NCI-H1694 treated with DMSO at 0.1 percent for 48 hours (cell line): ENCODE measurements at places on chromosomes 3 and 15.

GRCh38 chr3:111236836-111237713 is 165.5 kb downstream of the NECTIN3 start:
- DNase-seq: no peak

- no peak for DNase-seq
Measured at GRCh38 chr3:34216711-34217335, 418.4 kb downstream of the PDCD6IP start.

GRCh38 chr3:43423142-43423541 is 136.8 kb downstream of the SNRK start:
- DNase-seq: no peak

- DNase-seq: no peak
Measured at GRCh38 chr3:126129398-126129891, 45.5 kb upstream of the SLC41A3 start.

GRCh38 chr3:25300141-25300540 is 127.9 kb upstream of the RARB start:
- no peak for DNase-seq

- DNase-seq: no peak
Measured at GRCh38 chr15:66720206-66721010, 18.4 kb downstream of the SMAD6 start.

DNA sequence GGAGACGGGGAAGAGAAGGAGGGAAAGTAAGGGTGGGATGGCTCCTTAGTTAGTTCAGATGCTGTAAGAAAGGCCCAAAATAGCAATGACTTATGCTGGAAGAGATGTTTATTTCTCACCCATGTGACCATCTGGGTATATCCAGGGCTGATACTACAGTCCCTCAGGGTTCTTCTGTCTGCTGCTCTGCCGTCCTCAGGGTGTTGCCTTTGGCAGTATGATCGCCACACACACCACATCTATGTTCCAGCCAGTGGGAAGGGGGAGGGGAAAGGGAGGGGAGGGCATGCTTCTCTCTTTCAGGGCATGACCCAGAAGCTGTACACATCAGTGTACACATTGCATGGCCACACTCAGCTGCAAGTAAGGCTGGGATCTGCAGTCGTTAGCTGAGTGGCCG is 10.2 kb downstream of the CD276 start:
- DNase-seq: no peak

- DNase-seq: no peak
Measured at GRCh38 chr3:149448331-149448831, 26.1 kb upstream of the TM4SF4 start.

GRCh38 chr15:65738649-65739048 is 53.4 kb downstream of the DENND4A start:
- no peak for DNase-seq

DNA sequence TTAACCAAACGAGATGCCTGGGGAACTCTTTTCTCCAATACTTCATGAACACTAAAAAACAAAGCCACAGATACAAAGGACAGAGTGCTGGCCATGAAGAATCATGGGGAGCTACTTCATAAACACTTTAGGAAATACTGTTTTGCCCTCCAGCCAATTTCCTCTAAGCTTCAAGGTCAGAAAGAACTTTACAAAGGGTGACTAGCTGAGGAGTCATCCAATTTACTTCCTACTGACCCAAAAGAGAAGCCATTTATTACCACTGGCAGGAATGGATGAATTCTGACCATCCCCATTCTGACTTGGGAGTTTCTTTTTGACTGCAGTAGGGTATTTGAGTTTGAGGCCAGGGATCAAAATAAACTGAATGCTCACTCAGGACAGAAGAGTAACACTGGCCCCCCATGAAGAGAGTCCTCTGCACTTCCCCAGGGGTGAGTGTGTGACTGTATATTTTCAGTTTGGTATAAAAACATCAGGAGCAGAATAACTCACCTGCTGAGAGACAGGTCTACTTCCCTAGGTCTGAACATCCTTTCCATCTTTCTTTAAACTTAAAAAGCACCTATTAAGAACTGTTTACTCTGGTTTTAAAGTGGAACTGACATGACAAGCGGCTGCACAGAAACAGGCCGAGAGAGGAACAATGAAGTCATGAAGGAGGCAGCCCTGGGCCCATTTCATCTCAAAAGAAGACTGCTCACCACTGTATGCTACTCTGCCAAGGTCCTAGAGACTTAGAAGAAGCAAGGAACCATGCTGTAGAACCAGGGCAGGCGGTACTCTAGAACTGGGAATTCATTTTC is 203.6 kb downstream of the TNIK start:
- DNase-seq: no peak

DNA sequence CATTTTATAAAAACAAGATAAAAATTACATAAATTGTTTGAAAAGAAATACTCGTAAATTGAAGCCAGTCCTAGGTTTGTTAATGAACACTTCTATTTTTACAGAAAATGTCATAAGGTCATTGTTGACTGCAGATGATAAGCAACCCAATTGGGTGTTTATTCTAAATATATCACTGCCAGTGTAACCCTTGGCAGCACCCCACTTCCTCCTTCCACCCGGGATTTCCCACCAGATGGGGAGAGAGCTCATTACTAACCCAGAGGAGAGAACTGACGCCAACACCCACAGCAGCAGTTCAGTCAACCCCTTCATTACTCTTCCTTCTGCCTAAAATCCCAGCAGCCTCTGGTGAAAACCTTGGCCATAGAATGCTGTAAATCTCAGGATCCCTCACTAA is 307.6 kb downstream of the GAP43 start:
- DNase-seq: no peak

DNA sequence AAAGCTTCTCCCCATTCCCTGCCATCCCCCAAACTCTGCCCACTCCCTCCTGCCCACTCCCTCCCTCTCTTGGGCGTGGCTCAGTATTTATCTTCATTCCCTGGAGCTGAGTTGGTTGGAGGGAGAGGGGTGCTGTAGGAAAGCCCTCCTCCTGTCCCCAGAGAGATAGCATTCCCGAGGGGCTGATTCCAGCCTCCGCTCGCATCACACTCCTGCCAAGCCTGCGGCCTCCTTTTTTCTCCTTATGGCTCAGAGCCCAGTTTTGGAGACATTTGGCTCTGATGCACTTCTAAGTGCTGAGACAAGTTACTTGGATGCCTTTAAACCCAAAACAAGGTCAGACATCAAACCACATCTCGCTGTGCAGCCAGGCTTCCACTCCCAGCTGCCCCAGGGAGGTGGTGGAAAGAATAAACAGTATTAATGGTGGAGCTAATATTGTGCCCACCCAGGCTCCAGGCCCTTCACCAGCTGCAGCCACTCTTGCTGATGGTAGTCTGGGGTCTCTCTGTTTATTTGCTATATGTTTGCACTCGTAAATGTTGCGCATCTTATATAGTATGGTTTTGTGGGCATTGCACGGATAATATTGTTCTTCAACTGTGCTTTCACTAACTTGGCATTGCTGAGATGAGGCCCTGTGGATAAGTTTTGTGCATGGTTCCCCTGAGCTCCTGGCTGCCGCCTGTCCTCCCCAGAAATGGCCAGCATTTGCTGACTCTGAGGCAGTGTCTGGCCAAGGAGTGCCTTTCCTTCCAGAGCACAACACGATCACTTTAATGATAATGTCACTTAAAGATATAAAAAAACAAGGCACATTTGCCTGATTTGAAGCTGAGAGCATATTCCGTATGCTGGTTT is 157.2 kb downstream of the LRRC28 start:
- DNase-seq: no peak

DNA sequence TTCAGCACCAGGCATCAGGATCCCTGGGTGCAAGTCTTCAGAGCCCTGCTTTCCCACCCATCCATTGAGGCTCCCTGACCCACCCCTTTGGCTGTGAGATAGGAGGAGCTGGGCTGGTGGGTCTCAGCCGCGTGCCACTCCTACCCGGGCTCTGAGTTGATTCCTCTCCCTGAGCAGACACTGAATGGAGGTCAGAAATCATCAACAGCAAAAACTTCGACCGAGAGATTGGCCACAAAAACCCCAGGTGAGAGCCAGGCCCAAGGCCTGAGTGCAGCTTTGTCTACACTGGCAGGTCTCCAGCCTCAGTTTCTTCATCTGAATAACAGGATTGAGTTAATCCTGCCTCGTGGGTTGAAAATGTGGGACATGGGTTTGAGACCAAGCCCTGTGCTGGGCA is 7.8 kb downstream of the TMEM43 start:
- DNase-seq: no peak

GRCh38 chr3:57815036-57815435 is 58.9 kb downstream of the SLMAP start:
- DNase-seq: no peak

GRCh38 chr3:90221900-90222299 is 1114.5 kb downstream of the EPHA3 start:
- no peak for DNase-seq

DNA sequence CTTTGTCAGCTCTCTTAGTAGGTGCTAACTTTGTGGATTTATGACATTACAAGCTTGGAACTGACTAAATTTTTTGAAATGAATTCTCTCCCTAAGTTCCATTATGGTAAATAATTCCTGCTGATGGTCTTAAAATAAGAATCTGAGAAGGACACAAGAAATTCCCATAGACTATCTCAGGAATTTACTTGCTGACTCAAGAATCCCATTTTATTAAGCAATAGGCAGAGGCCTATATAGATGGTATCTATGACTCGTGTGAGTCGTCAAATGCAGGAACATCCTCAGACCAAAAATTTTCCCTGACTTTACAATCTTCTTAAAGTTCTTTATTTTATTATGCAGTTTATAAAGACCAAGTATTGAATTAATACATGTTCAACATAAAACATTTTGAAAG is 30.7 kb upstream of the CBLB start:
- no peak for DNase-seq

GRCh38 chr3:184593220-184593927 is 31.8 kb downstream of the EPHB3 start:
- no peak for DNase-seq

DNA sequence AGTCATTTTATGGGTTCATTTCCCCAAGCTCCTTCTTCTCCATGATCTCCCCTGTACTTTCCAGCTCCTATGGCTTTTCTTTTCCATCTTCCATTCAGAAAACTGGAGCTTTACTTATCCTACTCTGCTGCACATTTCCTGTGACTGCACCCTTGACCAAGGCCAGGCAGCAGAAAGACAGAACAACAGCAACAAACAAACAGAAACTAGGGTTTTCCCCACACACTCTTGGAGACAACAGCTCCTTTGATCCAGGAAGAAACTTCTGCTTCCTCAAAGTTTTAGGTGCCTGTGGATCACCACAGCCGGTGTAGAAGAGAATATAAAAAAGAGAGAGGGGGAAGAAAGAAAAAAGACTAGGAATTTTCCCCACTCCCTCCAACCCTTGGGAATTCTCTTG is 342.3 kb upstream of the CFAP20DC start:
- DNase-seq: no peak

GRCh38 chr3:189822726-189823125 is 191.5 kb downstream of the TP63 start:
- DNase-seq: no peak

DNA sequence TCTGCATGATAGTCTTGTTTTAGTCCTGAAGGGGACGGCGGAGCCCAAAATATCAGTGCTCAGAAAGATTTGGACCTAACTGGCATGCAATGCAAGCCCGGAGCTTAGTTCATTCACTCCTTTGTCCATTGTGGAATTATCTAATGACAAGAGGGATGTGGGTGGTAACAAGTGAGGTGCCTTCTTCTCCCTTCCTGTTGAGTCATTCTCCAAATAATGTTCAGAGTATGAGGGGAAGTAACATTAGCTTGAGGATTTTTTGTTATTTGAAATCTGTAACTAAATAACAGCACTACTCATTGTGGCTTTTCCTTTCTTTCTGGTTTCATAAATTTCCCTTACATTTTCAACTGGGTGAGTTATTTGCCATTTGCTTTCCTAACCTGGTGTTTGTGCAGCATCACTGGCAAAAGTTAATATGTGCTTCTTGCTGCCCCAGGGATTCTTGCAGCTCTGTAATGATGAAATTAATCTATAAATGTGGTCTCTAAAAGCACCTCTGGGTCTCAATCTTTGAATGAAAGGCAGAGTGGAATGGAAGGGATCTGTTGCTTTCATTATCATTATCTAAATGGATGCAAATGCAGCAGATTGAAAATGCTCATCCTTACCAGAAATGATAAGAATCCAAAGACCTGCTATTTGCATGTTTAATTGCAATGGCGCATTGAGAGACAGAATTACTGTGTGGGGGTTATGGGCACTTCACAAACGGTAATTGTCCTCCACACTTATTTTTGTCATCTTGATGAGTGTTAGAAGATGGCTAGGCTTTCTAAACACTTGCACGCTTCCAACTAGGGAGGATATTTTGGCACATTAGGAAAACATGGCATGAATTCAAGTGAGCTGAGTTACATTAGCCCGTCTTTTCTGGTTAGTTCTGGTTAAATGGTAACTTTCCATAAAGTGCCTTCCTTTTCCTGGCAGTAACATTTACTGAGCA is 89.9 kb upstream of the MITF start:
- no peak for DNase-seq

- DNase-seq: peak; percentile 0
Measured at GRCh38 chr15:81092559-81092902, 41.5 kb upstream of the CFAP161 start.

GRCh38 chr3:57451150-57451846 is 92.8 kb downstream of the DNAH12 start:
- no peak for DNase-seq

GRCh38 chr15:67134067-67134838 is 68.9 kb downstream of the SMAD3 start:
- DNase-seq: no peak

DNA sequence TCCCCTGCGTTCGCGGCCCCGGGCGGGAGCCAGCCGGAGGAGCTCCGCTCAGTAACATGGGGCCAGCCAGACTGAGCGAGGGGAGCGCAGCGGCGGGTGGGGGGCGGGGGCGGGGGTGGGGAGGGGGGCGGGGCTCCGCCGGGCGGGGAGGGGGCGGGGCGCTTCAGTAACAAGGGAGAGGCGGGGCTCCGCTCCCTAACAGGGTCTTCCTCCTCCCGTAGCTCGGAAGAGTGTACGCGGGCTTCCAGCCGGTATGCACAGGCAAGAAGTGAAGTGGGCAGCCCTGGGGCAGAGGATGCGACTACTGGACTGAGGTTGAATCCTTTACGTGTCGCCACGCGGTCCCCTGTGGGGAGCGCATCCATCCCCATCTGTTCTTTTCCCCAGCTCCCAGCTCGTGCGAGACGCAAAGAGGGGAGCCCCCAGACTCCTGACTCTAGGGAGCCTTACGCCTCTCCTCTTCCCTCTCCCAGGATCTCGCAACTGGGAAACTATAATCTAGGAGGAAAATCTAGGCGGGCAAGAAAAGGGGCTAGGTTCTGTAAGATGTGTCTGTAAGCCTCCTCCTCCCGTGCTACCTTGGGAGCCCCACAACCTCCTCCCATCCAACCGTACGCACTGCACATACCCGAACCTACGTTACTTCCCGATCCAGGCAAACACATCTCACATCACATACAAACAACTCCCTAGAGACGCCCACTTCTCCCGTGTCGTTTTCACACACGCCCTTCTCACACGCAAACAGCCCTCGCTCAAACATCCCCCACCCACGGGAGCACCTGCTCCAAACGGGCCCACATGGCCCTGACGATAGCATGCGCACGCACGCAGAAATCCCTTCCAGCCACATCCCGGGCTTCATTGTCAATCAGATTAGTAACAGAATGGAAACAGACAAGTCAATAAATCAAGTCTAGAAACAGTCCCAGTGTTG is at the start of gene SHF:
Gene SHF, minus strand, starts transcription at position 73 of the 937 bp plus-strand sequence. Its CDS starts 15 bp downstream, at position 58.
- DNase-seq: peak; percentile 73

- DNase-seq: no peak
Measured at GRCh38 chr3:66386011-66386924, 114.6 kb downstream of the LRIG1 start.
